ENCODE measurements at places on chromosomes 13 and 19. TPM values are rescaled to one million over a fixed set of nuclear protein-coding genes. Genes with fewer than 3 reads are reported as not detected.

Gene CLEC17A
- not detected for total RNA-seq

Gene PRR22
- 4.5 TPM for total RNA-seq

Gene GARIN5A
- 0.23 TPM for total RNA-seq

Gene PSPN
- total RNA-seq = 1.9 TPM

Gene RASGRP4
- 7.6 TPM for total RNA-seq

Gene MCF2L
- 0.14 TPM for total RNA-seq

Gene KLK7
- not detected for total RNA-seq

Gene PAK4
- 15.5 TPM for total RNA-seq

Gene ZNF486
- 4.5 TPM for total RNA-seq

Gene SELENOV
- not detected for total RNA-seq

Gene ANGPTL4
- 0.36 TPM for total RNA-seq

Gene CCNA1
- total RNA-seq = 14.1 TPM

Gene ANKRD24
- 0.52 TPM for total RNA-seq

Gene TNFSF9
- total RNA-seq = 1.6 TPM

Gene SHC2
- not detected for total RNA-seq

Gene ZNF568
- 6.8 TPM for total RNA-seq

Gene NLRP11
- not detected for total RNA-seq

Gene FGF21
- total RNA-seq = not detected

Data from T-helper 2 cell treated with Interferon-gamma antibody and Interleukin-4, amounts not matched to agents 100 ng/mL and 5 ng/mL, for 36 hours (primary cell).